ENCODE measurements at places on chromosomes 2 and 18.

GRCh38 chr18:22056950-22057349, 112.4 kb upstream of the GATA6 start:
- no peak for DNase-seq

- DNase-seq: no peak
These were observed 28.8 kb downstream of the MYL1 start for GRCh38 chr2:210286123-210286680.

DNA sequence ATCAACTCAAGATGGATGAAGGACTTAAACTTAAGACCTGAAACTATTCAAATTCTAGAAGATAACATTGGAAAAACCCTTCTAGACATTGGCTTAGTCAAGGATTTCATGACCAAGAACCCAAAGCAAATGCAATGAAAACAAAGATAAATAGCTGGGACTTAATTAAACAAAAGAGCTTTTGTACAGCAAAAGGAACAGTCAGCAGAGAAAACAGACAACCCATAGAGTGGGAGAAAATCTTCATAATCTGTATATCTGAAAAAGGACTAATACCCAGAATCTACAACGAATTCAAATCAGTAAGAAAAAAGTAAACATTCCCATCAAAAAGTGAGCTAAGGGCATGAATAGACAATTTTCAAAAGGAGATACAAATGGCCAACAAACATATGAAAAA, 171.2 kb downstream of the ERBB4 start:
- no peak for DNase-seq

DNA sequence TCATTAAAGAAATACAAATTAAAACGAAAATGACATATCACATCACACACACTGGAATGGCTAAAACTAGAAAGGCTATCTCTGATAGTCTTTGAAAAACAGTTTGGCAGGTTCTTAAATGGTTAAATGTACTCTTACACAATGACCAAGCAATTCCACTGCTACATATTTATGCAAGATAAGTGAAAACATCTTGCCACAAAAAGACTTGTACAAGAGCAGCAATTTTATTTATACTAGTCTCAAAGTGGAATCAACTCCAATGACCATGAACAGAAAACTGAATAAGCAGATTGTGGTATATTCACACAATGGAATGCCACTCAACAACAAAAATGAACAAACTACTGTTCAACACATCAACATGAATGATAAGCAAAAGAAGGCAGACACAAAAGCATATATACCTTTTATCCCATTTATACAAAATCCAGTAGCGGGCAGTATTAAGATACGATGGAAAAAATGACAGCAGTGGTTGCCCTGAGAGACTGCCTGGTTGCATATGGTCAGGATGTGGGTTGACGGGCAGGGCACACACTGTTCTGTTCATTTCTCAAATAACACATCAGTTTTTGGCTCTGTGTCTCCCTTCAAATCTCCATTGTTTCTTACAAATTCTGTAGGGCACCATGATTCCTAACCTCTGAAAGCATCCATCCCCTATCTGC, 25.4 kb downstream of the SP100 start:
- DNase-seq: no peak

DNA sequence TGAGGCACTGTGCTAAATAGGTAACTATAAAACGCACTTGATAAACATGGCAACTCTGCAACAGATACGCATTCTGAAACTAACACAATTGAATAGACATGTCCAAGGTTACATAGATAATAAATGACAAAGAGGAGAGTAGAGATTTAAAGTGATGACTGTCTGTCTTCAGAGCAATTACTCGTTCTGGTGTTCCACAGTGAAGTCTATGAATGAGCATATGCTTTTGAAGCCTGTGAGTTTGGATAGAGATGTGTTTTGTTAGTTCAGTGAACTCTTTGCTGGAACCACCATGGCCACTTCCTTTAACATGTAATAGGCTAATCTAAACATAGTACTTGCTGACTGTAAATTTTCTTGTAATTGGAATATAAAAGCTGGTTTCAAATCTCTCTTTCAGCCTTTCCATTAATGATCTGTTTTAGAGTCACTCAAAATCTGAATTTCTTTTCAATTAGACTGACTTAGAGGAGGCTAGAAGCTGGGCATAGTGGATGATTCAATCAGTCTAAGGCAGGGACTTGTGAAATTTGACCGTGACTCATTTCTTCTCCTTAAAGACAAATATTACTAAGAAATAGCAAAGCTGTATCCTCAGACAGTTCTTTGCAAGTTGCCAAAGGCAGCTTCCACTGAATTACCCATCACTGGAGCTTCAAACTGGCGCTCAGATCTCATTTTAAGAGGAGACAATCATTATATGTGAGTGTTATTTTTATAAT, 1130.1 kb upstream of the CELF4 start:
- DNase-seq: no peak
